Stimulated activated CD8-positive, alpha-beta memory T cell treated with anti-CD3 and anti-CD28 coated beads, Interleukin-15, amount 100 ng/mL, for 24 hours (primary cell): ENCODE measurements at places on chromosomes 1 and 21.

DNA sequence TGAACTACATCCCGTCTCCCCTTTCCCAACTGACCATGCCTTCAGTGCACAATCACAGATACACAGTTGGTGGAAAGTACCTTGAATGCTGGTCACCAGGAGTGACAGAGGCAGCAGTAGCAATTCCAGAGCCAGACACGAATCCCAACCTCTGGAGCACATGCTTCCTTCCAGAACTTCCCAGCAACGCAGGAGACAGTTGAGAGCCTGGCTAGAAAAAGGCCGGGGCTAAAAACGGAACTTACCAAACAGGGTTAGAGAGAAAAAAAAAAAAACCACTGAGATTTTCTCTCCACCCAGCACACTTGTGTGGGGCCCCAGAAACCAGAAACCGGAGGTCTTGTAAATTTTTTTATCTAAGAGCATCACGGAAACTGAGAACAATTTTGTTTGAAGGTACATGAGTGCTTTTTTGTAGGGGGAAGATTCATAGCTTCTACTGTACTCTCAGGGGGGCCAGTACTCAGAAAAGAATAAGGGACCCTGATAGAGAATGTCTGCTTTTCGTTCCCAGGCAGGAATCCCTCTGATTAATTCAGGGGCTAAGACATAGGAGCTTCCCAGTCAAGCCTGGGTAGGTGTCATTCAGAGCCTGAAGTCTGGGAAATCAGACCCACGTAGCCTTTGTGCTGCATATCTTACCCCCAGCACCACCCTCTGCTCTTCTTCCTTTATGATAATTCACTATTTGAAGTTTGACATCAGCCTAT lies at the start of gene CD48:
TSS of gene CD48 (minus strand) at position 221 of the 710 bp plus-strand sequence. CDS start at position 162, 59 bp downstream.
- no peak for DNase-seq

GRCh38 chr1:223513309-223513708 lies 120.1 kb downstream of the CCDC185 start:
- DNase-seq = no peak

DNA sequence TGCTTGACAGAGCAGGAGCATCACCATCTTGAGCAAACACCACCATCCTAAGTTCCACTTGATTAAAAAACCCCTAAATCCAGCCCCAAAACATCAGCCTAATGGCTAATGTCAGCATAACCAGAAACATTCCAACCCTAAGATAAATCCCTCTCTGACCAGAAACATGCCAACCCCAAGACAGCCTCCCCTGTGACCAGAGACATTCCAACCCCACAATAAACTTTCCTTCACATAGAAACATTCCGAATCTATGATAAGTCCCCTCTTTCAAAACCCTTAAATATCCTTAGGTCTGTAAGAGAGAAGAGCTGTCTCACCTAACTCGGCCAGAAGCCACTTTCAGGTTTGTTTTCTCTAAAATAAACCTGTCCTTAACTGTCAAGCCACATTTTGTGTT lies 17.4 kb upstream of the SLC2A5 start:
- no peak for DNase-seq

DNA sequence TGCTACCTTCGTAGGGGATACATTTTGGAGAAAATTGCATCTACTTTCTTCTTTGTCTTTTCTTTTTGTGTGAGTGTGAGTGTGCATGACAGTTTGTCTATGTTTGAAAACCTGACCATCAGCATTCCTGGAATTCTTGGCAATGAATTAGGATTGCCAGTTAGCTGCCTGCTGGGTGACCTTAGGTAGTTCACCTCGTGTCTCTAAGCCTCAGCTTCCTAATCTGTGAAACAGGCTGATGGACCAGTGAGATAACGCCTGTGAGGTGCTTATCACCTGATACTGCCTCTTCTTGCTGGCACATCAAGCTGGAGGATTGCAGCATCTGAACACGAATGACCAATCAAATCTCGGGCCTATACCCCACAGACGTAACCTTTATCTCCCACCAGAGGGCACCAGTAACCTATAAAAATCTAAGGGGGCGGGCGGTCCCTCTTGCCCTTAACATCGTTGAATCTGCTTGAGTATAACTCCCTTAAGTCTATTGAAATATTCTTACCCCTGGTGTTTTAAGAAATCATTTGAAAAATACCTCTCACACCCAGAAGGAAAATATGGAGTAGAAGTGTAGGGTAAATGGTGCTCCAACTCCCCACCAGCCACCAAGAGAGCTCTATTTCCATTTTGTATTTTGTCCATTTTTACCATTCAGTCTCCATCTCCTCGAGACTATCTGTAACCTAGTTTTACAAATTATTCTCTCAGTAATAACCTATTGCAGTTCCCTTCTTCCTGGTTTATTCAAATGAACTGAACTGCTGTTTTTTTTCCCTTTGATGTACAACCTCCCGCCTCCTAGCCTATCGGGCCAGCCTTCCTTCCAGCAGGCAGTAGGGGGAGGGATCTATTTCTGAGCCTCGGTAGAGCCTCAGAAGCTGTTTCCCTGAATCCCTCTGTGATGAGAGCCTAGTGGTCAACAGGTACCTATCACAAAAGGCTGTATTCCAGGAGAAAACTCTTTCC lies 49.7 kb downstream of the MDM4 start:
- DNase-seq = no peak
